Type B pancreatic cell (in vitro differentiated cells): ENCODE measurements at places on chromosomes 1 and 21. TPM values are rescaled to one million over a fixed set of nuclear protein-coding genes. Genes with fewer than 3 reads are reported as not detected.
A peak's percentile ranks its signal among the peaks of the same experiment; 100 is the strongest.

GRCh38 chr1:50174101-50174500 lies 65.4 kb downstream of the ELAVL4 start:
- peaks cover 20% of the 10 kb centered on the region for H3K27me3 ChIP-seq
- no peak overlapping the region for H3K27ac ChIP-seq
- no peak overlapping the region for H3K4me3 ChIP-seq
- DNase-seq: no peak

DNA sequence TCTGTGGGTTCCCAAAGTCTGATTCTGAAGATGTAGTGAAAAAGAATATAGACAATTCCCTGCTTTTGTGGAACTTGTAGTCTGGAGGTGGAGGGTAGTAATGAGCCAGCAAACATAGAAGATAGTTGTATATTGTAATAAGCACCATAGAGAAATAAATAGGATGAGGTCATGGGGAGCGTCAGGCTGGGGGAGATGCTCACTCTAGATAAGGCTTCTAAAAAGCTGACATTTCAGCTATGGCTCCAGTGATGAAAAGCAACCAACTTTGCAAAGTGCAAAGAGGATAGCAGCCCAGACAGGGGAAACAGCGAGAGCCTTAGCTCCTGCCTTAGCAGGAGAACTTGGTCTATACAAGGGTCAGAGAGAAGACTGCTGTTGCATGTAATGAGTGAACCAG lies 98.0 kb upstream of the RALGPS2 start:
- no peak overlapping the region for H3K4me3 ChIP-seq
- H3K4me1 ChIP-seq: peaks cover 25% of the 10 kb centered on the region
- H3K27ac ChIP-seq: no peak overlapping the region
- no peaks in the 10 kb centered on the region for H3K27me3 ChIP-seq
- H3K36me3 ChIP-seq: no peaks in the 10 kb centered on the region

DNA sequence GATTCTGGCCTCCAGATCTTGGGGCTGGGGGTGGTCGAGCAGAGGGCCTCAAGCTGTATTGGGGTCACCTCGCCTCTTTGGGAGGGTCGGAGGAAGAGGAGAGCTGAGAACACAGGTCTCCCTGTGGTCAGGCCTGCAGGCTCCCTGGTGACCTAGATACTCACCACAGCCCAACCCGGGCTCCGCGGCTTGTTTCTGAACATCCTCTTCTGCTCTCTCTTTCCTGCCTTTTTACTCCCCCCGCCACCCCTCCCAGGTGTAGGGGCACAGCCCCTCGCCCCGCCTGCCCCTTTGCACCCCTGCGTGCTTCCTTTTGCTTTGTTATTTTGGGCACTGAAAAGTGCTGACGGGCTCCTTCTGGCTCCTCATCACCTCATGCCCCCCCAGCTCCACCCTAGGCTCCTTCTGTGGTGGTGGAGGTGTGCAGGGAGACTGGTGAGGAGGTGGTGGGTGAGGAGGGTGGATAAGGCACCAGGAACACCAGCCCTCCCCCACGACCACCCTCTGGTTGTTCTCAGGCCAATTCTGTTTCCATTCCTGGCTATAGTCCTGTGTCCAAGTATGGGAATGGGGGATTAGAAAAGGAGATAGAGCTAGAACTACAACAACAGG lies 10.6 kb upstream of the LINGO4 start:
- H3K27me3 ChIP-seq: peaks cover 23% of the 10 kb centered on the region
- H3K36me3 ChIP-seq: no peaks in the 10 kb centered on the region
- H3K4me3 ChIP-seq: no peak overlapping the region
- H3K4me1 ChIP-seq: no peaks in the 10 kb centered on the region

CYP4Z1 gene
- not detected in 2 replicates for total RNA-seq

GRCh38 chr1:248858096-248858890 lies 592 bp downstream of the ZNF692 start:
- H3K27ac ChIP-seq: peak overlapping the region; percentile 95
- peaks cover 19% of the 10 kb centered on the region for H3K4me1 ChIP-seq
- peak; percentile 79 for DNase-seq
- peaks cover 14% of the 10 kb centered on the region for H3K27me3 ChIP-seq
- peak overlapping the region; percentile 92 for H3K4me3 ChIP-seq

DDAH1 gene
- 27.7 and 28.6 TPM in 2 replicates for total RNA-seq

DNA sequence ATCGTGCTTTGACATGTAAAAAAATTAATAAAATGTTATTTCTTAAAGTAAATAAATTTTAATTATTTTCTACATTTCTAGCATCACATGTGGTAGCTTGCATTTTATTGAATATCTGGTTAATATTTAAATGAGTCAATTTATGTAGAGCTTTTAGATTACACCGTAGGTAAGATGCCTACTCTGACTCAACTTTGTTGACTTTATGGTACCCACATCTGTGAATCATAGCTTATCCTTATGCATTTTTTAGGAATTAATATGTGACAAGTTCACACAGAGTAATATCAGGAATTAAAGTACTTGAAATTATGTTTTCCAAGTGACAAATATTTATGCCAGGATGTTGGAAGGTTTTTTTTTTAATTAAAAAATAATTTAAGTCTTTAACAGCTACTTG lies 120.7 kb downstream of the LEPR start:
- DNase-seq: no peak
- H3K4me1 ChIP-seq: no peaks in the 10 kb centered on the region
- no peak overlapping the region for H3K4me3 ChIP-seq
- H3K27me3 ChIP-seq: no peaks in the 10 kb centered on the region
- H3K27ac ChIP-seq: no peak overlapping the region
- H3K36me3 ChIP-seq: no peaks in the 10 kb centered on the region

DNA sequence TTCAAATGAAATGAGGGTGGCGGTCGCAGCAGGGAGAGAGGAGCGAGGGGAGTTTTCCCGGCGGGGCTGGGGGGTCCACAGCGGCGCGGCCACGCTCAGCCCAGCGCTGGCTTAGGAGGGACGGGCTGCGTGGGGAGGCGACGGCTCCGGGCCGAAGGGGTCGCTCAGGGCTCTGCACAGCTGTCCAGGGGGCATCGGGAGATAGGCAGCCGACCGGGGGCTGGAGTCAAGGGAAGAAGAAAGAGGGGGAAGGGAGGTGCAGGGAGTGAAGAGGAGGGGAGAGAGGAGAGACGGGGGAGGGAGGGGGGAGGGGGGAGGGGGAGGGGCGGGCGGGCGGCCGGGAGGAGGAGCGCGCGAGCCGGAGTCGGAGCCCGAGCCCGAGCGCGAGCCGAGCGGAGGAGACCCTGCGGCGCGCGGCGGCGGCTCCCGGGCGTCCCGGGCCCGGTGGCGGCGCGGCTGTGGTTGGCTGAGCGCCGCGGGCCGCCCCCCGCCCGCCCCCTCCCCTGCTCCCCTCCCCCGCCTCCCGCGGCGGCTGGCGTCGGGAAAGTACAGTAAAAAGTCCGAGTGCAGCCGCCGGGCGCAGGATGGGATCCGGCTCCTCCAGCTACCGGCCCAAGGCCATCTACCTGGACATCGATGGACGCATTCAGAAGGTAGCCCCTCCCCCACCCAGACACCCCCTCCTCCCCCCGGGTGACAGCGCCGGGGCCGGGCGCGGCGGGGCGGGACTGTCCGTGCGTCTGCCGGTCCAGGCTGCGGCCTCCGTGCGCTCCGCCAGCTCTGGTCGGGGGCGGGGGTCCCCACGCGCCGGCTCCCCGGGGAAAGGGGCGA lies at the start of gene PDE9A:
Gene PDE9A (plus strand): TSS at position 391 of the 831 bp plus-strand sequence. CDS start 194 bp downstream, at position 585.
- peak within 1 kb of the TSS; percentile 94 for H3K4me3 ChIP-seq
- H3K4me1 ChIP-seq: peaks cover 23% of the 10 kb centered on the region
- H3K36me3 ChIP-seq: no peaks in the 10 kb centered on the region
- H3K27me3 ChIP-seq: peaks cover 20% of the 10 kb centered on the region
- H3K27ac ChIP-seq: peak within 1 kb of the TSS; percentile 93

DNA sequence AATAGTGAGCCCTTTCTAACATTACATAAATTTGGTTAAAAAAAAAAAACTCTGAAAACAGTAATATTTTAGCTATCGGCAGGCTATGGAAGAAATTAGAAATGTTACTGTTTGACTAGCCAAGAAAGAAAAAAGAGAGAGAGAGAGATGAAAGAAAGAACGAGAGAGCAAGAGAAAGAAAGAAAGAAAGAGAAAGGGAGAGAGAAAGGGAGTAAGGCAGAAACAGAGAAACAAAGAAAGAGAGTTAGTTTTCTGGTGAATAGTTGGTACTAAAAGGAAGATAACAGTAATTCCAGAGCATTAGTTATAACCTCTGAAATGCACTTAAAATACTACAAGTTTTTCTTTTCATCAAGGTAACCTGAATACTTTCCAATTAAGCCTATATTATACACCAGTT lies 160.3 kb upstream of the HP1BP3 start:
- H3K36me3 ChIP-seq: peaks cover 8% of the 10 kb centered on the region
- no peak overlapping the region for H3K4me3 ChIP-seq
- no peak for DNase-seq
- no peaks in the 10 kb centered on the region for H3K27me3 ChIP-seq
- no peak overlapping the region for H3K27ac ChIP-seq

DNA sequence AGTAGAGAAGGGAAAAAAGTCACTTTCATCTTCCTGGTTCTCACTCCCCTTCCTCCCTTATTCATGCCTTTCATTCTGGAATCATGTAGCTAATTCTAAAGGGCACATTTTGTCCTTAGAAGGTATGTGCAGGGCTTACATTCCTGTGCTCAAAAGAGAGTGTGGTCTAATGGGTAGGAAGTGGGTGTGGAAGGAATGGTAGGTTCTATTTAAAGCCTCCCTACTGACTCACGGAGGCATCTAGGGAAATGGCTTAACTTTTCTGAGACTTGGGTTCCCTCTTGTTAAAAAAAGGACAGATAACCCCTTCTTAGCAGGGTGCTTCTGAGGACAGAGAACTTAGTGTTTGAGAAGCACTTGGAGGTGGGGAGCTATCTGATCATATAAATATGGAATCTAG lies 249.3 kb upstream of the DUSP10 start:
- no peaks in the 10 kb centered on the region for H3K36me3 ChIP-seq
- no peak overlapping the region for H3K4me3 ChIP-seq

PLD5 gene
- 2.6 and 6.9 TPM in 2 replicates for total RNA-seq

DNA sequence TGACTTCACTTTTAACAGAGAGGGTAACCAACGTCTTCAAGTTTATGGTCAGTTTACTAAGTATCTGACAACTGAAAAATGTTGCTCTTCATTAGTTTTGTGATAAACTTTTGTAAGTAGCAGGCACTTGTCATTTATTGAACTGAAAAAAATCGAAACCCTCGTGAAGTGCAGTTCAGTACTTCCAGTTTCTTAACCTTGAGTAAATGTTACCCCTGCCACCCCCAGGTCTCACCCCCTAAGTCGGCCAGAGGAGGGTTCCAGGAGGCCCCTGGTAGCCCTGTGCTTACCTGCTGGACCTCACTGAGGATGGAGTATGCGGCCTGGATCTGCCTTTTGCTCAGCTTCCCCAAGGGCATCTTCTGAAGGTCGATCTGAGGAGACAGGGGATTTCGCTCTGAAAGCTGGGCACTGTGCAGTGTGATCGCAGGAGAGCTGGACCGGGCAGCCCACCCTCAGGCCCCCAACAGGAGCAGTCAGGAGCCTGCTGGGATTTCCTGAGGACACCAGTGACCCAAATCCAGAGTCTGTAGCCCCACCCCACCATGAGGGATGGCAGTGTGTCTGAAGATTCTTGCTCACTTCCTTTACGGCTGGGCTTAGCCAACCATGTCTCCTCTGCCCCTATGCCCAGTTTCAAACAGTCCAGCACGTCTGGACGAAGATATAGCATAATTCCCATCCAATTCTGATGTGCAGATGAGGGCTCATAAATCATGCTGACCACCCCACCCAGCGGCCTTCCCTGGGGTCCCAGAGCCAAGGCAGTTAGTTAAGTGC lies 37.6 kb downstream of the PARP1 start:
- H3K27ac ChIP-seq: no peak overlapping the region
- no peak for DNase-seq
- H3K36me3 ChIP-seq: peaks cover 18% of the 10 kb centered on the region
- H3K4me3 ChIP-seq: no peak overlapping the region
- no peaks in the 10 kb centered on the region for H3K27me3 ChIP-seq
- no peaks in the 10 kb centered on the region for H3K4me1 ChIP-seq

SAMD13 gene
- total RNA-seq: 3.6 and 6.0 TPM in 2 replicates

DNM3 gene
- total RNA-seq: 1.2 and 2.1 TPM in 2 replicates

NHLH1 gene
- 0.48 and 2.2 TPM in 2 replicates for total RNA-seq

GRCh38 chr1:196608390-196609369 lies at the start of gene KCNT2:
TSS of gene KCNT2 (minus strand) at chr1:196608440. CDS start at chr1:196608309, 131 bp downstream.
- peaks cover 16% of the 10 kb centered on the region for H3K4me1 ChIP-seq
- H3K36me3 ChIP-seq: no peaks in the 10 kb centered on the region
- DNase-seq: peak; percentile 84
- H3K27ac ChIP-seq: peak within 1 kb of the TSS; percentile 80

GRCh38 chr1:167427848-167428247 lies 90.5 kb downstream of the CD247 start:
- H3K27ac ChIP-seq: peak overlapping the region; percentile 39
- no peak for DNase-seq
- H3K4me1 ChIP-seq: peaks cover 13% of the 10 kb centered on the region
- H3K4me3 ChIP-seq: no peak overlapping the region

GRCh38 chr1:19852036-19852435 lies 30.2 kb upstream of the OTUD3 start:
- H3K27me3 ChIP-seq: no peaks in the 10 kb centered on the region
- H3K4me1 ChIP-seq: peaks cover 4% of the 10 kb centered on the region
- no peak for DNase-seq
- H3K27ac ChIP-seq: no peak overlapping the region
- H3K4me3 ChIP-seq: no peak overlapping the region
- H3K36me3 ChIP-seq: no peaks in the 10 kb centered on the region
